ENCODE measurements at places on chromosomes 7 and 10.

- no peak for DNase-seq
These were observed 30.9 kb upstream of the SMKR1 start for GRCh38 chr7:129471402-129471827.

DNA sequence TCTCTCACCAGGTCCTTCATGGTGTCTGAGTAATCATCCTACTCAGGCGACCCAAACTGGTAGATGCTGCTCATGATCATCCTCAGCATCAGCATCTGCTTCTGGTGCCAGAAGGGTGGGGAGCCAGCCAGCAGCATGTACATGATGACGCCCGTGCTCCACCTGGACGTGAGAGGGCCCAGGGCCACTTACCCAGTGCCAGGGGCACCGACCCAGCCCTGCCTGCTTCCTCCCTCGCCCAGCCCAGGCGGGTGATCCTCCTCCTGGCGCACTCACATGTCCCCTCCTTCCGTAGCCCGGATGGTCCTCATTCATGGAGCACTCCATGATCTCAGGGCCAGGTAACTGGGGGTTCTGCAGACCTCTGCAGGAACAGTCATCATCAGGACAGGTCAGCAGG is 764.8 kb upstream of the ZNF722 start:
- no peak for DNase-seq

GRCh38 chr10:369221-369683 is 234.0 kb downstream of the ZMYND11 start:
- no peak for DNase-seq

DNA sequence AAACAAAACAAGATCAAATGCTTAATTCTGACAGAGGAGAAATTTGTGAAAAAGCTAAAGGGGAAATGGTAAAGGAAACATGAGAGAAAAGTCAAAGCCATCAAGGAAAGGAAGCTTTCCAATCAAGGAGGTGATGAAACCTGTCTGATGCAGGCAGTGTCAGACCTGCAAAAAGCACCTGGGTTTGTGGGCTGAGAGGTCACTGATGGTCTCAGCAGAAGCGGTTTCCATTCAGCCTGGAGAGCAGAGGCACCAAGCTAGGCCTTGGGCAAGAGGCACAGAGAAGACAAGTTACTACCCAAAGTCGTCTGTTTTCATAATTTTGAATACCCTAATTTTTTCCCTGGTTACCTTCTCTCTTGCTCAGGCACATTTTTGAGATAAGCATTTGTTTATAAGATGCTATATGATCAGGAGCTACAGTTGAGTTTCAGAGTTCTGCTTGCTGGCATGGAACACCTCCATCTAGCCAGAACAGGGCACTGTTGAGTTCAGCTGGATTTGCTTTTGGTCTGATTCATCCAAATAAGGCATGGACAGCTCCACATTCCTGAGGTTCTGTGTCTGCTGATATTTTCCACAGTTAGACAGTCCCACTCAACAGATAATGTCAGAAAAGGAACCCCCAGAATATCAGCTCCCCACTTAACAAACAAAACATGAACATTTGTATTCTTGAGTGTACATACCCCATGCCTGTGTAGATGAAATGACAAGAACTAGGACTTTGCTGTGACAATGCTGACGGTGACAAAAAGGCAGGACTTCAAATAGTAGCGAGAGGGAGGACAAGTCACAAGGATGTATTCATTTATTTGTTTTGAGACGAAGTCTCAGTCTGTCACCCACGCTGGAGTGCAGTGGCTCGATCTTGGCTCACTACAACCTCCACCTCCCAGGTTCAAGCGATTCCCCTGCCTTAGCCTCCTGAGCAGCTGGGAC is 4.9 kb upstream of the PPIA start:
- no peak for DNase-seq

GRCh38 chr7:142457146-142457703 is 199.4 kb upstream of the PRSS58 start:
- DNase-seq = no peak

Data from GM23338 (cell line).